T follicular helper cell (primary cell): ENCODE measurements at places on chromosomes 7 and 10.
A peak's percentile ranks its signal among the peaks of the same experiment; 100 is the strongest.

GRCh38 chr7:50632561-50633413 lies 67.6 kb upstream of the DDC start:
- peak; percentile 45 for DNase-seq

DNA sequence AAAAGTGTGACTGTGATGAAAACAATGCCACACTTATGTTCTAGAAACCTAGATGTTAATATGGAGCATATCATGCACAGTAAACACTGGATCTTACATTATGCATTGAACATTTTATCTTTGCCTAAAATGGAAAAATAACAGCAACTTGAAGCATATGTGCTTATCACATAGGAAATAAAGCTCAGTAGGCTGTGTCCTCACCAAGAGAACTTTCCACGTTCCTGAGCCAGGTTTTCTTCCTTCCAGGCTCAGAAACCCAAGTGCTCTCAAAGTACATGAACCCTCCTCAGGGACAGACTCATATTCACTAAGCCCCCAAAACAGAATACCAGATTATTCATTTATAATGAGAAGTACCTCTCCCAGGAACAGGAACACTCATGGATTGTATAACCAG lies 79.4 kb upstream of the PRKAR2B start:
- DNase-seq: no peak

GRCh38 chr10:111186358-111186757 lies 109.5 kb downstream of the ADRA2A start:
- DNase-seq: no peak

GRCh38 chr7:158406801-158407200 lies 180.8 kb downstream of the PTPRN2 start:
- no peak for DNase-seq

GRCh38 chr7:130353196-130353595 lies 8.6 kb downstream of the CPA5 start:
- DNase-seq: no peak

DNA sequence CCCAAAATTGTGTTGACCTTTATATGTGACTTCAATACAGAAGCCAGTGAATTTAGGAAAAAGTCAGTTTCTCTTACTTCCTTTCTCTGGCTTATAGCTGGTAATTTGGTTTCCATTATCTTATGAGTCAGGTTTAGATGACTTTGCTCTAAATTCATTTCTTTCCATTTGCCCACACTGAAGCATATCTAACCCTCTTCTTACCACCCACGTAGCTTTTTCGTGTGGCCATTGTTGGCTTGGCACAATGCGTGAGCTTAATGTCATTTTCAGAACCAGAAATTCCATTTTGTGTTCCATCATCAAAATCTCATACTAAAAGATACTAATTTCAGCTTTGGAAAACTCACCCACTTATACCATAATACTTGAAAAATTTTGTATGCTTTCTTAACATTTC lies 271.2 kb downstream of the INHBA start:
- no peak for DNase-seq

- no peak for DNase-seq
Measured at GRCh38 chr10:112784022-112784461, 166.0 kb upstream of the TCF7L2 start.
